Osteoblast (primary cell): ENCODE measurements at places on chromosomes 2 and 18. TPM values are rescaled to one million over a fixed set of nuclear protein-coding genes. Genes with fewer than 3 reads are reported as not detected.
A peak's percentile ranks its signal among the peaks of the same experiment; 100 is the strongest.

GCG gene
- not detected in 2 replicates for total RNA-seq

DNA sequence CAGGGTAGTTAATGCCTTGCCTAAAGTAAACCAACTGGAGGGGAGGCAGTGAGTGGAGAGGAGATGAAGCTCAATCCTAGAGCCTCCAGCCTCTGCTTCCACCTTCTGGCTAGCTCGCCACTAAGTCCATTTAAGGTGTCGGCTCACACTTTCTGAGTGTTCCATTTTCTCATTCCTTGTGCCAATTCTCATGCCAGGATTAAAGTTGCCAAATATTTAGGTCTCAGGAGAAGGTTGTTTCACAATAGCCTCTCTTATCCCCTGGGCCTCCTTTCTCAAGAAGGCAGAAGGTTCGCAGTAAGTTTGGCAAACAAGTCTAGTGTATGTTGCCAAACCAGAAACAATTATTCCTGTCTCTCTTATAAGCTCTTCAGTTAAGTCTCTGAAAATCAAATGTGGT lies 57.2 kb downstream of the TACR1 start:
- no peak overlapping the region for H3K27ac ChIP-seq
- DNase-seq: no peak
- no peaks in the 10 kb centered on the region for H3K36me3 ChIP-seq
- no peak overlapping the region for H3K4me3 ChIP-seq

DNA sequence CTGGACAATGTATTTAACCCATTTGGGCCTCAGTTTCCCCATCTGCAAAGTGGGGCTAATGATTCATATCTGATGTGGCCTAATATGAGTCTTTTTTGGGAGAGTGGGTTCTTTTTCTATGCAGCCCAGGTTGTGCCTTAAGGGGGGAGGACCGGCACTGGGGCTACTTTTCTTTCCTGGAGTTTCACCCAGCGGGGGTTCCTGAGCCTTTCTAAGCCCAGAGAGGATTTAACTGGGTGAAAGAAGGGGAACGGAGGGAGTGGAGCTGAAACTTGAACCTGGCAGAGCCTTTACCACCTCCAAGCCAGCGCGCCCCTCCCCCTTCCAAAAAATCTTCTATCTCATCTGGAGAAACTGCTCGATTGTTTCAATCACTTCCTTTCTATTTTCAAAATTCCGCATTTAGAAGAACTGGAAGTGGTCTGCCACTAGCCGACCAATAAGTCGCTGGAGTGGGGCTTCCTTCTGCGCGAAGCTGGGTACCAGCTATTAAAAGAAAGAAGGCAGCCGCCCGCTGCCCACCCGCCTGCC lies 205.0 kb upstream of the SMAD2 start:
- H3K27ac ChIP-seq: no peak overlapping the region
- H3K27me3 ChIP-seq: peaks cover 50% of the 10 kb centered on the region
- DNase-seq: peak; percentile 53
- H3K36me3 ChIP-seq: no peaks in the 10 kb centered on the region
- H3K4me1 ChIP-seq: no peaks in the 10 kb centered on the region

CRACDL gene
- total RNA-seq: not detected in 2 replicates

CYS1 gene
- 0.36 and 1.5 TPM in 2 replicates for total RNA-seq

GRCh38 chr2:73156539-73157124 lies 43.9 kb upstream of the RAB11FIP5 start:
- peaks cover 14% of the 10 kb centered on the region for H3K27me3 ChIP-seq
- peak; percentile 91 for DNase-seq
- H3K4me3 ChIP-seq: peak overlapping the region; percentile 63
- peaks cover 4% of the 10 kb centered on the region for H3K4me1 ChIP-seq

KLF7 gene
- 31.1 and 38.9 TPM in 2 replicates for total RNA-seq

GRCh38 chr2:68119504-68119903 lies 38.2 kb upstream of the PNO1 start:
- DNase-seq: no peak
- peaks cover 4% of the 10 kb centered on the region for H3K4me1 ChIP-seq
- H3K27ac ChIP-seq: no peak overlapping the region
- no peaks in the 10 kb centered on the region for H3K36me3 ChIP-seq

DNA sequence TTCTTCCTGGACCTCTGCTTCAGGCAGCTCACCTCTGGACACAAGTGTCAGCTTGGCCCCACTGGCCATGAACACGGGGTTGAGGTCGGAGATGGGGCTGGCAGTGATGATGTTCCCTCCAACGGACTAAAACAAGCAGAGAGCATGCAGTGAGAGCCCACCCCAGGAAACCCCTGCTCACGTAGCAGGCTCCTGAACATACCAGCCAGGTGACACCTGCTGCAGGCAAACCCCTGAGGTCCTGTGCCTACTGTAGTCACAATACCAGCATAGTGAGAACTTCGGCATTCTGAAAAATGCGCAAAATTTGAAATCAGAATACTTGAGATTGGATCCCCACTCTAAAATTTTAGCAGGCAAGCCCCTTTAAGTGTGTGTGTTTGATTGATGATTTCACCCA lies 32.9 kb downstream of the XDH start:
- no peaks in the 10 kb centered on the region for H3K36me3 ChIP-seq
- no peak for DNase-seq
- H3K4me3 ChIP-seq: no peak overlapping the region
